Naive thymus-derived CD4-positive, alpha-beta T cell (primary cell): ENCODE measurements at places on chromosomes 1 and 21. TPM values are rescaled to one million over a fixed set of nuclear protein-coding genes. Genes with fewer than 3 reads are reported as not detected.
A peak's percentile ranks its signal among the peaks of the same experiment; 100 is the strongest.

Gene OR2L3
- total RNA-seq, result not detected

- no peak for DNase-seq
Observed at GRCh38 chr1:183495420-183495819, 23.1 kb downstream of the SMG7 start.

GRCh38 chr1:112881742-112882127 lies 74.3 kb downstream of the SLC16A1 start:
- no peak for DNase-seq

Gene VWA5B1
- not detected for total RNA-seq

- DNase-seq, result no peak
Observed at GRCh38 chr1:203797948-203798655, 2.7 kb downstream of the ZBED6 start.

DNA sequence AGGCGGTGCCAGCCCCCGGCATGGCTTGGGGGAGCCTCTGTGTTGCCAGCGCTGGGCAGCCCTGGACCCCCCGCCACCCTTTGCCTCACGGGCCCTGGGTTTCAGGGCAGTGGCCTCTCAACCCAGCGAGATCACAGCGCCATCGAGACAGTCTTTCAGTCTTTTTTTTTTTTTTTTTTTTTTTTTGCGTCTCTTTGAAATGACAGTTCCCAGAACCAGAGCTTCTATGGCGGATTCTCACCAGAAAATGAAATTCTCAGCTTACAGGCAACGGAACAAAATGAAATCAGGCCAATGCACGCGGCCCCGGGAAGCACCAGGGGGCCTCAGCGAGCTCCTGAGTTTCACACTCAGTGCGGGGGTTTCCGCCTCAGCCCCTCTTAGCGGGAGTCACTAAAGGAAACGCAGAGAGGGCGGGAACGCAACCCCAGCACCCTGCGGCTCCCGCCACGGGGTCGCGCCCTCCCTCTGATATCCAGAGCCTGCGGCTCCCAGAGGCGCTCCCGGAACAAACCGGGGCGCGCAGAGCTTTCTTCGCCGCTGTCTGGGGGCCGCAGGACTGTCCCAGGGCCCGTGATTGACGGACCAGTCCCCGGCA lies 8.0 kb upstream of the COL6A1 start:
- DNase-seq, result peak; percentile 84

Gene RPTN
- not detected for total RNA-seq

Gene LRRC42
- 6.2 TPM for total RNA-seq

DNA sequence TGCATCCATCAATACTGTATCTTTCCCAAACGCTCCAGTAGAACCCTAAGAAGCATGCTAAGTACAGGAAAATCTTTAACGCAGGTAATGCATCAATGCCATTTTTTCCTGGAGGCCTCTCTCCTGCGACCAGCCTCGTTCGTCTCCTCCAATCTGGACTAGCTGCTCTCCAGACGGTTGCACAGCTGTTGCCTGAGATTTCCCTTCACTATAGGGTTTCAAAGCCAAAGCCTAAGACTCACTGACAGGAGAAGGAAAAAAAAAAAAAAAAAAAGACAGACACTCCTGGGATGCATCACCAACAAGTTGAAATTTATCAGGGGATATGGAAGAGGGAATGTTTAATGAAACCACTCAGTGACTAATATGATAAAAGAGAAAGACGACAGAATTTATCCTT lies 93.0 kb downstream of the APP start:
- no peak for DNase-seq

DNA sequence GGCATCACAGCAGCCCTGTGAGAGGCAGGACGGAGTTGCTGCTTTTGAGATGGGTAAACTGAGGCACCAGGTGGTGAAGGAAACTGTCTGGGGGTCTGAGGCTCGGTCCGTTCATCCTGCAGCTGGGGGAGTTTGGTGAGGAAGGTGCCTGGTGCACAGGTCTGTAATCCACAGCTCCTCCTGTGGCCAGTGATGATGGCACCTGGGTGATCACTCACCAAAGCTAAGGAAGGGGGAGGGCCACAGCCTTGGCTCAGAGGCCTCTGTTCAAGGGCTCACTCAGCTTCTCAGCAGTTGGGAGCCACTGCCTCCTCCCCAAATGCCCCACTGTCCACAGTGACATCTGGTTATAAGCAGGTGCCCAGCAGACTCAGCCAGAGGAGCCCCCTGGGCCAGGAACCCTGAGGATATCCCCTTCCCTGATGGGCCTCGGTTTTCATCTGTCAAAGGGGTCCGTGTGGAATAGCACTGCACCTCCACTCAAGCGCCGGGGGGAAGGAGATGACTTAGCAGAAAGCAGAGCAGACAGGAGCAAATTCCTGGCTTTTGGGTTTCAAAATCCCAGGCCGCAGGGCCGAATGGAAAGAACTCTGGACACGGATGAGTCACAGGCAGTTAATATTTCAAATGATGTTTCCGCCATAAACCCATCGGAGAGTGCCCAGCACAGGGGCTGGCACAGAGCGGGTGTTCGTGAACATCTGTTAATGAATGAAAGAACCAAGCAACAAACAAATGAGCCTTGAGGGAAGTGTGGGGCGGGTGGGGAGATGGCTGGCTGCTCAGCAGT lies 82.8 kb downstream of the DMRTB1 start:
- no peak for DNase-seq

Gene NHLH1
- 0.58 and 0.69 TPM in 2 replicates for total RNA-seq

DNA sequence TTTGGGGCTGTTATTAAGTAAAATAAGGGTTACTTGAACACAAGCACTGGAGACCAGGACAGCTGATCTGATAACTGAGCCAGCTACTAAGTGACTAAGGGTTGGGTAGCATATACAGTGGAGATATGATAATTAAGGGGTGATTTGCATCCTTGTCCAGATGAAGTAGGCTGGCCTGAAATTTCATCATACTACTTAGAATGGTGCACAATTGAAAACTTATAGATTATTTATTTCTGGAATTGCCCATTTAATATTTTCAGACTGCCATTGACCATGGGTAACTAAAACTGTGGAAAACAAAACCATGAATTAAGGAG lies 3.8 kb upstream of the CD1B start:
- DNase-seq, result no peak

GRCh38 chr1:8870103-8870502 lies 8.4 kb downstream of the ENO1 start:
- no peak for DNase-seq

- DNase-seq, result no peak
Observed at GRCh38 chr1:203323587-203323986, 18.3 kb downstream of the BTG2 start.

DNA sequence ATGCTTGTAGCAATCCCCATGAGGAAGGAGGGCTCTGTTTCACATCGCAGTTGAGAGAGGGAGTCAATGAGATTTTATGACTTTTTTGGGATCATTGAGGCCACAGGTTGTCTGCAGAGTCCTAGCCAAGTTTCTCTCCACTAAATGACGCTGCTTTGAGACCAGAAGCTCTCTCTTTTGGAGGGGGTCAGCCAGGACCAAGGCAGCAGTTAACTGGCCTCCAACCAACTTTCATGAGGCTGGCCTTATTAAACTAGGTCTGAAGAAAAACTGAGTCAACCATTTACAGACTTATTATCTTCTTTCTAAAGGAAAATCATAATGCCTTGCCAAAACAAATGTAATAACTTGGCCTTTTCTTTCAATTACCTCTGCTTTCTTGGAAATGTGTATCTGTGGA lies 8.6 kb downstream of the WLS start:
- no peak for DNase-seq

GRCh38 chr1:162305969-162306368 lies 70.7 kb downstream of the SPATA46 start:
- no peak for DNase-seq

GRCh38 chr21:46448108-46448507 lies 10.6 kb upstream of the DIP2A start:
- no peak for DNase-seq

DNA sequence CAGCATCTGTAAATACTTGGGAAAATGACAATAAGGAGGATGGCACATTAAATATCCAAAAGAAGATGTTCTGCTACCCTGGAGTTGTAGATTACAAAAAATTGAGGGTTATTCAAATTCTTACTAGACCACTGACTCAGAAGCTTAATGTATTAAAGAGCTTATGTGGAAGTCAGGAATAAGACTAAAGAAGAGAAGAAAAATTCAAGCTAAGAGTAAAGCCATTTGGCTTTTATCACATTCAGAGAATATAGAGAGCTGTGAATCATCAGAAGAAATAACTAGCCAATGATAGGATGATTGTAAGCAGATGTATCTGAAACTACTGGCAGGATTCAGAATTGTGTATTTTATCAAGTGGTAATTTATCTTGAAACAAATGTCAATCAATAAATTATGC lies 237.0 kb downstream of the TBX15 start:
- no peak for DNase-seq

Gene DUSP23
- total RNA-seq, result 12.2 TPM

DNA sequence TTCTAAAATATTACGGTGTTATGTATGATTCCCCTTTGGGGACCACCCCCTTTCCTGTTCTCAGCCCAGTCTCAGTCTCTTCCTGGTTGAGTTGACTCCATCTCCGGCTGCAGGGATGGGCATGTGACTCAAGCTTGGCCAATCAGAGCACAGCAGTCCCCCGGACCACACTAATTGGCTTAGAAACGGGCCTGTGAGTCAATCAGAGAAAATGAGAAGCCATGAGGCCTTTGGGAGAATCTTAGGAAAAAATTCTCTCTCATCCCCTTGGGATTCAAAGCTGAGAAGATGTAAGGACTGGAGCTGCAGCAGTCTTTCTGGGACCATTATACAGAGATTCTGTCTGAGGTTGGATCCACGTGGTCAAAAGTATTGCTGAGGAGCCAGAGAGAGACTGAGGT lies 10.7 kb upstream of the FHAD1 start:
- DNase-seq, result no peak

- DNase-seq, result no peak
Observed at GRCh38 chr21:37331411-37331810, 35.2 kb upstream of the DYRK1A start.

Gene TNFRSF14
- total RNA-seq, result 204 TPM

Gene TRNP1
- not detected for total RNA-seq

Gene VANGL2
- not detected for total RNA-seq

DNA sequence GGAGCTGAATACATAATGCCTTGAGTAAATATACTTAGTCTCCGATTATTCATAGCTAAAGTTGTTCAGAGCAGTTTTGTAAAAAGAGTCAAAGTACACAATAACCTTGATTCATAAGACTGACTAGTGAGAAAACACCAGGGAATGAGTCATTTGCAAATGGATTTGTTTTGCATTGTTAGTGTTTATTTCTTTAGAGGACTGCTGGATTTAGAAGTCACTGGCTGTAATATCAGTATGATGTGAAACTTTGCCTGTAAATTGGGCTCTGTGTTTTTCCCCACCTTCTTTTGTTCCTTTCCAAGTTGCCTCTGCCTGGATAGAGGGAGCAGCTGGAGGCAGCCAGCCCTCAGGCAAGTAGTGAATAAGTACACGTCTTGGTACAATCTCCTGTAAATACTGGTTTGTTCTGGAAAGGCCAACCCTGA lies 474.7 kb downstream of the NUF2 start:
- no peak for DNase-seq

GRCh38 chr1:18569251-18569650 lies 61.4 kb upstream of the PAX7 start:
- DNase-seq, result no peak

DNA sequence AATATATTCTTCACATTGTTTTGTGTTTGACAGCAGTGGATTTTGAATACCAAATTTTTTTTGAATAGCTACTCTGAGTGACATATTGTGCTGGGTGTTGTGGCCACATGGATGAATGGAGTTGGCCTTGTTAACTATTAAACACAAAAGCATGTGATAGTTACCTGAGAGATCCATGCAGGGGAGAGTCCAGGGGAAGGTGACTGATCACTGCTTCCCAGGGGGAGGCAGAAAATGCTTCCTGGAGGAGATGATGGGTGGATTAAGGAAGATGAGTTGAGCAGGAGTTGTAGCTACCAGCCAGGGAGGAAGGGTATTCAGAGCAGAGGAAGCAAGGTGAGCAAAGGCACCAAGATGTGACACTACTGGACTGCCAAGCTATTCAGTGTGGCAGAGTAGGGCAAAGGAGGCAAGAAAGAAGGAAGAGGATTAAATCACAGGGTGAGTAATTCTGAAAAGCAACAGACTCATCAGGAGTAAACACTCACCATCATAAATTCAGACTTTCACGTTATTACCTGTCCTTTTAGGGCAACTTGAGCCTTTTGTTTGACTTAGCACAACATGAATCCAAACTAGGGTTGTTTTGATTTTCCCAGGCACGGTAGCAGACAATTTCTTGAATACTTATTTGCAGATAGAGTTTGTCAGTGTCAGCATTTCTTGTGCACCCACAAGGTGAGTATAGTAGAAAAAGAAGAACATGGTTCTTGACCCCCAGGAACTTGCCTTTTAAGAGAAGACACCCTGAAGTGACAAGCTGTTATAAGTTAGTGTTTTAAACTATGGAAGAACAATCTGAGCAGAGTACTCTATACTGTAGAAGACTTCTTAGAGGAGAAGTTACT lies 4.2 kb downstream of the CD46 start:
- DNase-seq, result no peak

Gene CRYAA
- not detected for total RNA-seq

DNA sequence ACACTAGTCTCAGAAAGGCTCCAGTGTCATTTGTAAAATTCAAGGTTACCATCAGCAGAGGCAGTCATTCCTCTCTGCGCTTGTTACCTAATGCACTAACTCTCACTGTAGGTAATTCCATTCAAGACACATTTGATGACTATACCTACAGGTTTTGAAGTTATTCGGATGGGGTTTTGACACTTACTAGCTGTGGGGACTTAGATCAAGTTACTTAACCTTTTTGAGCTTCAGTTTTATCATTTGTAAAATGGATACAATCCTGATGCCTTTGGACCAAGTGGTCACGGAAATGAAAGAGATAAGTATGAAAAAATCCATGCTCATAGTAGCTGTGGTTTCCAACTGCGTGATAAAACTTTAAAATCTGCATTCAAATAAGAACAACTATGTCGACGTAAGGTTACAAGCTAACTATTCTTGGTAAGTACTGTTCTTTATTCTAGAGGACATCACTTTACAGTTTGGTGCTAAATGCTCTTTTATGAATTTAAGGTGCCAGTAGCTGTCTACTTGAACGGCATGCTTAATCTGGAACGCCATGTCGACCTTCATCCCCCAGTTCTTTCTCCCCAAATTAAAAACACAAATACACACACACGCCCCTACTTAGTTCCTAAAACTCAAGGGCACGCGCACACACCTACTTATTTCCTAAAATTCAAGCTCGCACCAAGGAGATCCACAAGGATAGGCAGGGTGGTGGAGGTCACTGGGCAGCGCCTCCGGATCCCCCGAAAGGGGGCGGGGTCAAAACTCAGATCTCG lies 550 bp upstream of the NFYC start:
- peak; percentile 24 for DNase-seq

Gene DNALI1
- total RNA-seq, result 0.11 TPM

- no peak for DNase-seq
Observed at GRCh38 chr1:66576645-66577044, 42.7 kb downstream of the SGIP1 start.

Gene OR2AK2
- not detected for total RNA-seq

GRCh38 chr1:230167419-230167852 lies 100.4 kb downstream of the GALNT2 start:
- peak; percentile 30 for DNase-seq

Gene GJA4
- total RNA-seq, result not detected

Gene TMOD4
- total RNA-seq, result 5.4 TPM

DNA sequence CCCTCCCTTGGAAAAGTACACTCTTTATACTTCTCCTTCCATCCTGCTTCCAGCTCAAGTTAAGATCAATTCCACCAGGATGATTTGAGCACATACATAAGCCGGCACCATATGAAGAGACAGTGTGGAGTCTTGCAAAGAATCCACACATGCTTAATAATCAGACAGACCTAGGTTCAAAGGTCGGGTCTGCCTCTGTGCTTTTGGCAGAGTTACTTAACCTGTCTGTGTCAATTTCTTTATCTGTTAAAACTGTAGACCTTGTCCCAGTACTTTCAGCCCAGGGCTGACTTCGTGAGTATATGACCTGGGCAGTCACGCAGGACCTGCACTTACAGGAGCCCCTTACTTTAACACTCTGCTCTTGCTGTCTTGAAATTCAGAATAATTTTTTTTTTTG lies 30.2 kb upstream of the BECN2 start:
- DNase-seq, result no peak
